ENCODE measurements at places on chromosomes 6 and 20. TPM values are rescaled to one million over a fixed set of nuclear protein-coding genes. Genes with fewer than 3 reads are reported as not detected.

Gene HCK
- 4.9 TPM for polyA plus RNA-seq

Gene RSPO3
- 6.2 TPM for polyA plus RNA-seq

Gene PRICKLE4
- polyA plus RNA-seq, result 11.8 TPM

Gene PXMP4
- 13.5 TPM for polyA plus RNA-seq

Gene SLC2A10
- polyA plus RNA-seq, result 22.8 TPM

Gene NKX2-4
- not detected for polyA plus RNA-seq

DNA sequence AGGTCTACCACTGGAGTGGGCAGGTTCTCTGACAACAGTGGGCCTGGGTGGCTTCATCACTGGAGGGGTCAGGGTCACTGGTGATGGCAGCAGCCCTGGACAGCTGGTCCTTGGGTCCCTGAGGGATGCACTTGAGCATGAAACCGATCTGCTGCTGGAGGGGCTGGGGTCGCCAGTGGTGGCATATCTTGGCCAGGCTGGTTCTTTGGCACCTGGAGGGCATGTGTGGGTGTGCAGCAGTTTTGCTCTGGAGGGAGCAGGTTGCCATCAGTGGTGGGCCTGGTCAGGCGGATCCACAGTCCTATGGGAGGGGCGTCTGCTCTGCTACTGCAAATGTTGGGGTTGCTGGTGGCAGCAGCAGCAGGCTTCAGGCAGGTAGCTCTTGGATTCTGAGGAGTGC, 117.0 kb downstream of the AIG1 start:
- DNase-seq, result peak; percentile 39

- DNase-seq, result no peak
These were observed 41.2 kb upstream of the ASIP start for GRCh38 chr20:34200023-34200422.

- no peak for DNase-seq
These were observed 5.2 kb downstream of the KIAA0408 start for GRCh38 chr6:127453845-127454619.

DNA sequence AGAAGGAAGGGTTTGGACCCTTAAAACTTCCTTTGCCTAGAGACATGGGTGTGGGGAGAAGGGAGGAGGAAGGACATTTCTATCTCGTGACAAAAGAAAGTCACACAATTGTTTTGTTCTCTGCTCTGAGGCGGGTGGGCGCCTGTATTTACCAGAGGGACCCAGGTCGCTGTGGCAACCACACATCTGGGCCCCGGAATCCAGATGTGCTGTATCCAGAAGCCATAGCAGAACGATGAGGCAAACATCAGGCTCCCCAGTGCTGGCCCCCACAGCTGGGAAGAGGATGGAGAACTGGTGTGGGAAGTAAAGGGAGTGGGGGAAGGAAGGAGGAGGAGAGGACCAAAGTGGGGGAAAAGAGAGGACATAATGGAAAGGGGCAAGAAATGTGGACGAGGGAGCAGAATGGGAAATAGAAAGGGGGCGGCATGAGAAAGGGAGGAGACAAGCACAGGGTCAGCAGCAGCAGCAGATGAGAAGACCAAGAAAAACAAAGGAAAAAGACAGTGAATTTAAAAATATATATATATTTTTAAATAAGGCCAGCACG, 3.4 kb upstream of the TNXB start:
- no peak for DNase-seq

DNA sequence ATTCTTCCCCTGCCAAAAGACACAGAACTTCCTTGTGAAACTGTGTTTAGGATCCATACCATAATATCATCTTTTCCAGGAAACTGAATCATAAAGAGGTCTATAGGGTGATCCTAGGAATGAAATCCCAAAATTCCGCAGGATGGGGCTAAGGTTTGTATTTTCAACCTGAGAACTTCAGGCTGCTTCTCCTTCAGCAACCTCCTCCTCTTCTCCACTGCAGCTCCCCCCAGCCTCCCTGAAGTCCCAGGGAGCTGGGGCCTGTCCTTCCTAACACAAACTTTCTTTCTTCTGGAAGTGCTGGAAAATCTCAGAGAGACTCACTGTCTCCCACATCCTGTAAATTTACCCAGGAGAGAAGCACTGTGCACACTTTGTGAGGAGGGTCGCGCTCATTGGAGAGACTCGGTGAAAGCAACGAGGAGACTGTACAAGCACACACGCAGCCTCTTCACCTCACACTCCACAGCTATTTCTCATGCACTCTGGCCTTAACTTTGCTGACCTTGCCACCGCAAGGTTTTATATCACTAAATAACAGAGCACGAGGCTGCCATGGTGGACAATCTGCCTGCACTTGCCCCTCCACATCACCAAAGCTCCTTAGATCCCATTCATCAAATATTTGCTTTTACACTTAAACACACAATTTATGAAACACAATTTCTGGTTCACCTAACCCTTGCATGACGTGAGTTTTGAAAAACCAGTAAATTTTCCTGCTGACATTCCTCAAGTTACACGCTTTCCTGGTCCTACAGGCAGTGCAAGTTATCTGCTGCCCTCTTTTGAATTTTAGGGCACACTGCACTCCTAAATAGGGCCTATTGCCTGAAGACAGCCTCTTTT, 14.3 kb downstream of the ID4 start:
- no peak for DNase-seq

GRCh38 chr20:49231471-49231870, 12.3 kb downstream of the DDX27 start:
- no peak for DNase-seq

GRCh38 chr6:132286298-132287019, 114.8 kb downstream of the MOXD1 start:
- no peak for DNase-seq

DNA sequence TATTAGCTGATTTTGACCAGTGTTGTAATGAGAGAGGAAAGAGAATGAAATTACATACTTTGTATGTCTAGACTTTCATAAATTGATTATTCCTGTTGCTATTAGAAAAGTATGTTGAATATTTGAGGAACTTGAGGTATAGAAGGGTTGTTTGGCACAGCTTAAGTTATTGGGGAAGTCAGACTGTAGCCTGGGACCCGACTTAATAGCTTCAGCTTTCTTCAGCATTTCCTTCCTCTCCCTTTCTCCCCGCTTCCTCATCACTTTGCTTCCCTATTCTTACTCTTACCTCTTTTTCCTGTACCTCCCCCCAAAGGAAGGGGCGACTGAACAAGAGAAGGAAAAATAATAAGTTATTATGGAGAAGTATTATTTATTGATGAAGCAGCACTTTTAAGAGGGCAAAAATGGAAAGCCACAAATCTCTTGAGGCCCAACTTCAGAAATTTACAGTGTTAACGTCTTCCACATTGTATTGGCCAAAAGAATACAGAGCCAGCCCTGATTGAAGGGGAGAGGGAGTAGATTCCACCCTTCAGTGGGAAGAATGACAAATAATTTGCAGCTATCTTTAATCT, 7.4 kb downstream of the SENP6 start:
- DNase-seq, result no peak

- no peak for DNase-seq
These were observed 201.6 kb downstream of the BMP7 start for GRCh38 chr20:57064836-57065235.

GRCh38 chr6:48994811-48995210, 468.2 kb downstream of the MMUT start:
- DNase-seq, result no peak

- no peak for DNase-seq
These were observed 793 bp upstream of the TRIM40 start for GRCh38 chr6:30135147-30135546.

- DNase-seq, result no peak
These were observed 1.3 kb downstream of the ARFGEF3 start for GRCh38 chr6:138162955-138163575.

DNA sequence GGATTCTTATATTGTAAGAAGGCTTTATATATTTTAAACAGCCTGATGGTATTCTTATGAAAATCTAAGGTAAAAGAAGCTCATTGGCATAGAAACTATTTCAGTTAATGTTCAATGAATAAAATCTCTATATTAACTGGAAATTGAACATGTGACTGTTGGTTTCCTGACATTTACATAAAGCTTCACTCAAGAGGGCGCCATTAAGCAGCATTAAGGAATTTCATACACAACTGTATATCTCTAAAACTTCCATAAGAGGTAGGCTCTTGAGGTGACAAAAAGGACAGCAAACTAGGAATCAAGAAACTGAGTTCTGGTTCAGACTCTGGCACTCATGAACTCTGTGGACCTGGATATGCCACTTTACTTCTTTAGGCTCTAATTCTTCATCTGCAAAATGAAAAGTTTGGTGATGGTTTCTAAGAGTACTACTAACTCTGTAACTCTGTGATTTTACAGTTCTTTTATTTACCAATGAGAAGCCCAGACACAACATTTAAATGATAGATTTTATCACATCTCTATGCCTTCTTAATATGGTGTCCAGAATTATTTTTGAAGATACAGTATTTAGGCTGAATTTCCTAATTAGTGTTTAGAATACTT, 147.5 kb downstream of the FLRT3 start:
- DNase-seq, result no peak
